ENCODE measurements at places on chromosomes 6 and 20.

GRCh38 chr6:45541934-45542333 is 164.2 kb upstream of the SUPT3H start:
- DNase-seq, result no peak

DNA sequence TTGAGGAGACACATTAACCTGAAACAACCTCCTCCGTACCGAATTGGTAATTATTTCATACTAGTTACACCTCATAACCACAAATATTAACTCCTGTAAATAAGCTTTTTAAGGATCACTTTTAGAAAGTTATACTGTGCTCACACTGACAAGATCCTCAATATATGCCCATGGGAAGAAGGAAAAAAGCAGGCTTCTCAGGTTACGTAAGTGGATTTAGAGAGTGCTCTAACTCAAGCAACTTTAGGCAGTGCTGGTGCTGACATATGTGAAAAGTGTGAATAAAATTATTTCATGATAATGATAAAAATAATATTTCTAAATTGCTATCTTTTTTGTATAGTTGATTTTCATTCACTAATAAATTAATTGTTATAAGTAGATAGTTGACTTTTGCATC is 76.1 kb downstream of the PRKN start:
- DNase-seq, result no peak

DNA sequence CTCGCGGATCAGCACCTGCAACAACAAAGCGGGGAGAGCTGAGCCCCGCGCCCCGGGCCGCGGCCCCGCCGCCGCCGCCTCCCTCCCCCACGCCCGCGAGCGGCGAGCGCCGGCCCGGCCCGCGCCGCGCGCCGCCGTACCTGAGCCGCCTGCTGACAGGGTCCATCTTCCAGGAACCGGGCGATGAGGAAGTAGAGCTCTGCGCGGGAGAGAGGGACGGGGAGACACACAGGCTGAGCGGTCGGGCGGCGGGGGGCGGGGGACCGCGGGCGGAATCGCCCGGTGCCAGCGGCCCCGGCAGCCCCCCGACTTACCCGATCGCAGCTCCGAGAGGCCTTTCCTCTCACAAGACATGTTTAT is 359 bp downstream of the PHIP start:
- no peak for DNase-seq

- DNase-seq, result no peak
Measured at GRCh38 chr6:37025621-37026466, 20.4 kb downstream of the FGD2 start.

- DNase-seq, result no peak
Measured at GRCh38 chr20:24016607-24017457, 28.3 kb upstream of the GGTLC1 start.
